ENCODE measurements at places on chromosomes 11 and 22. TPM values are rescaled to one million over a fixed set of nuclear protein-coding genes. Genes with fewer than 3 reads are reported as not detected.

DNA sequence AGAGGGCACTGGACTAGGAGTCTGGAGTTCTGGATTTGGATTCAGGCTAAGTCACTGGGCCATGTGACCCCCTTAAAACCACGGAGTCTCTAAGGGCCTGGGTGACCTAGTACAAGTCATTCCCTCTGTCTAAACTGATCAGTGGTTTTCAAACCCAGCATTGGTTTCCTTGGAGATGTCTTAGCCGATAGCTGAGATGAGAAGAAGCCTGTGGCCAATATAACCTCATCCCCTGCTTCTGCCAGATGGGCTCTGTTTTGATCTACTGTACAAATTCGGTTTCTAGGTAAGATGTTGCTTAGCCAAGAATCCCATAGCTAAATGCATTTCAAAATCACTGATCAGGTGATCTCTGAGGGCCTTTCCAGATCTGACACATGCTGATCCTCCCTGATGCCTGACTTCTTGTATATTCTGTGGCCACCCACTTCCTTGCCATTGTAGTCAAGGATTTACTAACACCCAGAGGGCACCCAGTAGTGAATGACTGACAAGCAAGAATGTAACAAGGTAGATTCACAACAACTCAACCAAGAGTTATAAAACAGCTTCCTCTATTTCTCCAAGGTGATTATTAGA, 53.1 kb downstream of the GALNT18 start:
- DNase-seq = no peak

DNA sequence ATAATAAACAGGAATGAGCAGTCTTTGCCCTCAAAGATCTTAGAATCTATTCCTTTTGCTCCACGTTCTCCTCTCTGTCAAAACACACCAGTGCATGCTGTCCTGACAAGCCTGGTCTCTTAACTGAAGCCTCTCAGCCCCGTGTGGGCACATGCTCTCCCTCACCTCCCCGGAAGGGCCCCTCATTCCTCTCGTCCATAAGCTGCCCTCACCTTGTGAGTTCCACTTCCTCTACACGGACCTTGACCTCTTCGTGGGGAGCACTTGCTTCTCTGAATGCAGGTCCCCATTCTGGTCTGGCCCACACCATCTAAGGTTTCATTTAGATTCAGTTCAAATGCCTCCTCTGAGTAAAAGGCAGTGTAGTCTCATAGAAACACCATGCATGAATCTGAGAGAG, 412.3 kb upstream of the SYN3 start:
- DNase-seq = no peak

DNA sequence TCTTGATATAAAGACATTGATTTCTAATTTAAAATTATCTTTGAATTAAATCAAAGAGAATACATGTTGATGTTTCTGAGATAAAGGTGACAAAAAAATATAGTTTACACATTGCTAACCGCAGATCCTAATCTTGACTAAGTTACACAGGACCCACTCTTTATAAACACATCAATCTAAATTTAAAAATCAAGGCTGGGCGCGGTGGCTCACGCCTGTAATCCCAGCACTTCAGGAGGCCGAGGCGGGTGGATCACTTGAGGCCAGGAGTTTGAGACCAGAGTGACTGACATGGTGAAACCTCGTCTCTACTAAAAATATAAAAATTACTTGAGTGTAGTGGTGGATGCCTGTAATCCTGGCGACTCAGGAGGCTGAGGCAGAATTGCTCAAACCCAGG, 1.9 kb downstream of the ARFGAP3 start:
- no peak for DNase-seq

GRCh38 chr11:66280428-66280827, 2.5 kb downstream of the CNIH2 start:
- DNase-seq = no peak

DNA sequence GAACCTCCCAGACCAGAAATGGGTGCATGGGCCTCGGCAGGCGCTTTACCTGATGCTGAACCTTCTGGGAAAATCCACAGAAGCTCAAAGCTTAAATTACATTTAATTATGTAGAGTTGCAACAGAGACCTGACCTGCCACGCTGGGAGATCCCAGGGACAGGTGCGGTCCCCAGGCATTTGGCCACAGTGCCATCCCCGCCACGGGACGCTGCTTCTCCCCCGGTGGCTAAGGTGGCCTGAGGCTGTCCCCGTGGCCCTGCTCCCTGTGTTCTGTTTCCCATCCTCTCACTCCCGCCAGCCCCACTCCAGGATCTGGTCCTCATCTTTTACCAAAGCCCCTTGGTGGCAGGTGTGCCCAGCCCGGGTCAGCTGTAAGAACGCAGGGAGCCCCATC, 39.6 kb downstream of the GRAMD4 start:
- no peak for DNase-seq

DNA sequence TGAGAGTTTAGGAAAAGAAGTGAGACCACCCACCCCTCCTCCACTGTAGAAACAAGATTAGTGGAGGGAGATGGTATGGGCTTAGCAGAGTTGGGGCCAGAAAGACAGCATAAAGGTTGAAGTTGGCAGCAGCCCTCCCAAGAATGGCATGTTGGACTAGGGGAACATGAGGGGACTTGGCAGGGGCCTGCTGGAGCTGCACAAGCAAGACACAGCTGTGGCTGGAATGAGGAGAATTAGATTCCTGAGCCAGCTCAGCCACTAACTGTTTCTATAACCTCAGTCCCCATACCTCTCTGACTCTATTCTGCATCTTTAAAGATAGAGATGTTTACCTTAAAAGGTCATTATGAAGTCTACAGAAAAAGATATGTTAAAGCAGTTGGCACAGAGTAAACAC, 13.2 kb downstream of the MAP6 start:
- no peak for DNase-seq

The ART1 gene
- polyA plus RNA-seq = not detected

GRCh38 chr11:706439-706956, 467 bp downstream of the EPS8L2 start:
- DNase-seq = peak; percentile 69

DNA sequence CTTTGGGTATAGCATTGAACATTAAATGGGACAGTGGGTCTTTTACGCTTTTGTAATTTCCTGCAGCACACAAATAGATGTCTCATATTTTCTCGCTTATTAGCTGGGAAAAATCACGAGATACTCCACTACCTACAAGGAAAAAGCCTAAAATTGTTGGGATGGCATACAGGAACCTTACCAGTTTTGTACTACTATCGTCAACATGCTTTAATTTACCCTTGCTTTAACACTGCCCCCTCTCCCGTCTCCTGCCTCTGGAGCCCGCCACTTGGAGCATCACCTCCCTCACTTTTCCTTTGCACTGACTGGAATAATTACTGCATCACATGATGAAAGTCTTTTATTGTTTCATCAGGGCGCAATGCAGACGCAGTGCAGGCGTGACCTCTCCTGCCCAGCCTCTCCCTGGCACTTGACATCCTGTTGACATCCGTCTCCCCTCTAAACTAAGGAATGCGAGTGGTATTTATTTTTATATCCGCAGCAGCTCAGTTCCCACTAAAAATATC, 1.0 kb upstream of the FNBP4 start:
- no peak for DNase-seq

The FHIP1B gene
- 41.9 TPM for polyA plus RNA-seq

The NAV2 gene
- 35.6 TPM for polyA plus RNA-seq

DNA sequence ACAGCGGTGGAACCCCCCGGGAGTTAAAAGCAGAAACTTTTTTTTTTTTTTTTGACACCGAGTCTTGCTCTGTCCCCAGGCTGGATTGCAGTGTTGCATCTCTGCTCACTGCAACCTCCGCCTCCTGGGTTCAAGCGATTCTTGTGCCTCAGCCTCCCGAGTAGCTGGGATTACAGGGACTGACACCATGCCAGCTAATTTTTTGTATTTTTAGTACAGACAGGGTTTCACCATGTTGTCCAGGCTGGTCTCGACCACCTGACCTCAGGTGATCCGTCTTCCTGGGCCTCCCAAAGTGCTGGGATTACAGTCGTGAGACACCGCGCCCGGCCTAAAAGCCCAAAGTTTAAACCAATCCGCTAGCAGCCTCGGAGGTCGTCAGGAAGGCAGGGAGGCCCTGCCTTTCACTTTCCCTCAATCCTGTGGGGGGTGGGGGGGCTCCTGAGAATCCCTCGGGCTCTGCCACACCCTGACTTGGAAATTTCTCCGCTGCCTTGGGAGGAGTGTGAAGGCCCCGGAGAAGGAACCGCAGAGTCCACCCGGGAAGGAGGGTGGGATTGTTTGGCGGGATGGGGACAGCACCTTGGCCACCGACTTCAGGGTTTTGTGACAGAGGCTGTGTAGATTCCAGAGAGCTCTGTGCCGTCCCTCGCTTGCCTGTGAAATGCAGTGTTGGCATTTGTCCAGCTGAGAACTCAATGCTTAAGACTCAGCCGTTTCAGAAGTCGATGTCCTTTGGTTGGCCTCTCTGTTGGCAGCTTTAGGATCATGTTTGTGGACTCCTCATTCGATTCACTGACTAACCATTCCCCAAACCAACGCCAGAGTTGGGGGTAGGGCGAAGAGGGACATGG, 1.0 kb downstream of the ARHGAP8 start:
- no peak for DNase-seq

The PITPNM1 gene
- 27.2 TPM for polyA plus RNA-seq

- no peak for DNase-seq
Observed at GRCh38 chr22:44604991-44605390, 97.0 kb upstream of the PRR5 start.

DNA sequence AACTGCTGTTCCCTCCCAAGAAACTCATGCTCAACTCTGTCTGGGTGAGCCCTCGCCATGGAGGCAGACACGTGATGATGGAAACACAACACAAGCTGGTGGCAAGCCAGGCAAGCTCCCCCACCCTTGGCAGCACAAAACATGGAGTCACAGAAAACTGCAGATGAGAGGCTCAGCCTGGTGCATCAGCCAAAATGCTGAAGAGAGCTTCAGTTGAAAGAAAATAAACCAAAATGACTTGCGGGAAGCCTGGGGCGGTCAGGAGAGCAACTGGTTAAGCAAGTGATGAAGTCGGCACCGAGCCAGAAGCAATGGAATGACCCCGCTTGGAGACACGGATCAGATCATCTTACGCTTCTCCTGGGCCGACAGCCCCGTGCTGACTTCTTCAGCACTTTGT, 68.3 kb downstream of the C11orf58 start:
- no peak for DNase-seq

The RTL10 gene
- 11.5 TPM for polyA plus RNA-seq

- no peak for DNase-seq
Observed at GRCh38 chr22:30033901-30034300, 46.4 kb upstream of the HORMAD2 start.

DNA sequence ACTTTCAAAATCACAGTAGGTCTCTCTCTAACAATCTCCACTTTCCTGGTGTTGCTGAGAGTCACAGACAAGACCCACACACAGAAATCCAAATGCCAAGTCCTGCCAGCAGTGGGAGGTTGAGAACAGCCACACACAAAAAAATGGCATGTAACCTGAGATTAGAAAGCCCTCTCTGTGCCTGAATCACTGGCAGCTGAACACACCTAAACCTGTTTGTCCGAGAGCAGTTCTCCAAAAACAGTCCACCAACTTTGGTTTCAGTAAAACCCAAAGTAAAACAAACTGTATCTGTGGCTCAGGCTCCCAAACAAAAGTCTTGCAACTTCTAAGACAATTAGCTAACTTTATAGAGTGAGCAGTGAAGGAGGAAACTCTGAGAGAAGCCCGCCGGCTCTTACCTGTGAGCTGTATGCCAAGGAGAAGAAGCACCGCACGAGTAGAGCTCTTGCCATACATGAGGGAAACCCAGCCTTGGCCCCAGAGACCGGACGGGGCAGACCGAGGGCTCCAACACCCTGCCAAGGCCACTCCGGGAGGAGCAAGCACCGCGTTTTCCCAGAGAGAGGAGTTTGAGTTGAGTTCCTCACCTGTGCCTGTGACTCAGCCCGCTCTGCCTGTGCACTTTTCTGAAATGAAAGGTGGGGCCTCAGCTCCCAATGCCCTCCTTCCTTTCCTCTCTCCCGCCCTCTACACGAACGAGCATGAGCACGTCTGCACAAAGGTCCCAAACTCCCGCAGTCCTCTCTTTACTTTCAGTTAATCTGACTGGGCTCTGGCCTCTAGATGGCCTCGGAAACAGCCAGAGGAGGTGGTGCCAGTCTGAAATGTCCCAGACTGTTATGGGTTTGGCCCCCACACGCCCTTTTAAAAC, at the start of gene MPZL2:
MPZL2 (minus strand) TSS at position 603 of the 874 bp plus-strand sequence; CDS start at position 459, 144 bp downstream.
- peak; percentile 70 for DNase-seq

GRCh38 chr11:14746857-14747395, 103.3 kb downstream of the PDE3B start:
- no peak for DNase-seq

The LMNTD2 gene
- 3.6 TPM for polyA plus RNA-seq
